Inflammatory macrophage (primary cell): ENCODE measurements at places on chromosomes 3 and 15.
A peak's percentile ranks its signal among the peaks of the same experiment; 100 is the strongest.

GRCh38 chr3:149215515-149215914, 6.1 kb downstream of the CP start:
- no peak for DNase-seq

GRCh38 chr3:57184526-57184925, 15.3 kb downstream of the HESX1 start:
- DNase-seq: no peak

DNA sequence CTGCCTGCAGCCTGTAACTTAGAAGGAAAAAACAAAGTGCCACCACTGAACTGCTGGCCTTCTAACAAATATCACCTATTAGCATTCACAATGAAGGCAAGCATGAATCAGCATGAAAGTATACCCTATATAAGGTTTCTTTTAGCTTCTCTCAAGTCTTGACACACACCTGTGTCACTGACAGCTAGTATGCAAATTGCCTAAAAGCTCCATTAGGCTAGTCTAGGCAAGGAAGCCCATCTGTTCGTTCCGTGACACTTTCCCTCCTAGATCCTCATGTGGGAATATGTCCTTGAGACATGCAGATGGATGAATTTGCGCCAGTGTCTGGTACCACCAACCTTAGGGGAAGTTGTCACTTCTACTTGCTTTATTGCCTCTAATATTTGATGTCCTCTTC, 129.3 kb downstream of the RBMS3 start:
- no peak for DNase-seq

GRCh38 chr3:31124373-31124772, 229.9 kb upstream of the GADL1 start:
- no peak for DNase-seq

DNA sequence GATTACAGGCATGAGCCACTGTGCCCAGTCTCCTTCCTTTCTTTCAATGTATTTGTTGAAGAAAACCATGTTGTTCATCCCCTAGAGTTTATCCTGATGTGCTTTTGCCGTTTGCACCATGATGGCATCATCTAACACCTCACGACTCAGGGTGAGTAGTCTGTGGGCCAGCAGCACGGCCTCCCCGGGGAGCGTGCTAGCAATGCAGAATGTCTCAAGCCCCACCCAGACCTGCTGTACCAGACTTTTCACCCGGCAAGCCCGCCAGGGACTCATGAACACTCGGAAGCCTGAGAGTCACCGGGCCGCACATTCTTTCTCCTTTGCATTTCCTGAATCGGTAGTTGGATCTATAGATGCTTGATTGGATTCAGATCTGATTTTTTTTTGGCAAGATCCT, 64.6 kb downstream of the RPN1 start:
- DNase-seq: no peak

DNA sequence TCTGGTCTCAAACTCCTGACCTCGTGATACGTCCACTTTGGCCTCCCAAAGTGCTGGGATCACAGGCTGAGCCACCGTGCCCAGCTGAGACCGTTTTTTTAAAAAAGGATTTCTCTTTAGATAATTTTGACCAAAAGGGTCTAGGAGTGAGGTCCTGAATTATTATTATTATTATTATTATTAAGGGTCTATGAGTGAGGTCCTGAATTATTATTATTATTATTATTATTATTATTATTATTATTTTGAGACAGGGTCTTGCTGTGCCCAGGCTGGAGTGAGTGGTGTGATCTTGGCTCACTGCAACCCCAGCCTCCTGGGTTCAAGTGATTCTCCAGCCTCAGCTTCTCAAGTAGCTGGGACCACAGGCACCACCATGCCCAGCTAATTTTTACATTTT, 20.6 kb upstream of the ARID3B start:
- DNase-seq: no peak

DNA sequence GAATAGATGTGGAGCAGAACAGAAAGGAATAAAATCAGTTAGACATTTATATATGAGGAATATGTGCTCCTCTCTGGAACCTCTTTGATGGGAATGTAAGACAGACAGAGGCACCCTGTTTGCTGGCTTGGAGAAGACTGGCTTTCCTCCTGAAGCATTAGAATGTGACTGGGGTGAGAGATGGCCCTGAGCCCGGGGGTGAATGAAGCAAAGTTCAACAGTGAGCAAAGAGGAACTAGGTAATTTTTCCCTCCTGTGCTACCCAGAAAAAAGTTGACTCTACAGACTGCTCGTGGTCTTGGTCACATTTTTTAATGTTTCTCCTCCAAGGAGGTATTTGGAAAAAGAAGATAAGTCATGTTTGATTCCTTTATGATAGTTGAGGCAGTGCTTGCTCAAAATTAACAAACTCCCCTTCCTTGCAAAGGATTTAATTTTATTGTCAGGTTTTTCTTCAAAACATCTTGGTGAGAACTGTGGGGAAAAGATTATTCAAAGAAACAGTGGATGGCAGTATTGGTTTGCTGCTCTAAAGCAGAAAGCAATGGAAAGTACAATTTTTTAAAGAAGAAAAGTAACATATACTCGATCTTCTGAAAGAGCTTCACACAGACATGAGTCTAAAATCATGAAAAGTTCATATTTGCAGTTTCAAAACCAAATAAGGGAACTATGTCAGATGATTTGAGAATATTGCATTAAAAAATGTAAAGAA, 370.4 kb upstream of the CDIN1 start:
- no peak for DNase-seq

- DNase-seq: peak; percentile 75
Observed at GRCh38 chr3:101819649-101820206, 29.6 kb upstream of the NFKBIZ start.

GRCh38 chr15:63276342-63277037, 915 bp upstream of the APH1B start:
- no peak for DNase-seq

GRCh38 chr3:30625541-30626438, 19.4 kb downstream of the TGFBR2 start:
- DNase-seq: no peak

GRCh38 chr3:31142139-31142538, 247.7 kb upstream of the GADL1 start:
- no peak for DNase-seq

GRCh38 chr3:29898171-29898965, 617.5 kb downstream of the RBMS3 start:
- DNase-seq: no peak

DNA sequence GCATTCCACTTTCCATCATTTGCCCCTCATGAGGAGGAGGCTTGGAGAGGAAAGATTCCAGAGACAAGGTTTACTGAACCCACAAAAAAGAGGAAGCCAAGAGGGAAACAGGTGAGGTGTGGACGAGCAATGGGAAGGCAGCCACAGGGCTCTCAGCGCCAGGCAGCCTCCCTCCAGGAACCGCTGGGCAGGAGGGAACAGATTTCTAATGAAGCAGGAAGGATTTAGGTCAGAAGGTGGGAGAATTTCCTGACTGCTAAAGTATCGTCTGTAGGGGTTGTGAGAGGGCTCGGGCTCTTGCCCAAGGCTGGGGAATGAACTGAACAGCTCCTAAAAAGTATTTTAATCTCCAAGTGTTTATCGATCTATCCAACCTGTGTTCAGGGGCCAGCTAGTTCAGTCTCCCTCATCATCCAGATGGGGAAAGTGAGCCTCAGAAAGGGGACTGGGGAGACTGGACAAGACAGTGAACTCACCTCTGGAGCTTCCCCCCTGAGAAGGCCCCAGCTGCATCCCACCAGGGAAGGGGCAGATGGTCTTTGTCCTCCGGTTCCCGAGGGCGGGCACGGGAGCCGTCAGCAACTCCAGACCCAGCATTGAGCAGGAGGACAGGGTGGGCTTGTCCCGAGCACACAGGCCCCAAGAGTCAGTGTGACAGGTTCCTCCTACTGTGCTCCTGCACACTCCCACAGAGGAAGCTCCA, 10.5 kb downstream of the LOXL1 start:
- no peak for DNase-seq

DNA sequence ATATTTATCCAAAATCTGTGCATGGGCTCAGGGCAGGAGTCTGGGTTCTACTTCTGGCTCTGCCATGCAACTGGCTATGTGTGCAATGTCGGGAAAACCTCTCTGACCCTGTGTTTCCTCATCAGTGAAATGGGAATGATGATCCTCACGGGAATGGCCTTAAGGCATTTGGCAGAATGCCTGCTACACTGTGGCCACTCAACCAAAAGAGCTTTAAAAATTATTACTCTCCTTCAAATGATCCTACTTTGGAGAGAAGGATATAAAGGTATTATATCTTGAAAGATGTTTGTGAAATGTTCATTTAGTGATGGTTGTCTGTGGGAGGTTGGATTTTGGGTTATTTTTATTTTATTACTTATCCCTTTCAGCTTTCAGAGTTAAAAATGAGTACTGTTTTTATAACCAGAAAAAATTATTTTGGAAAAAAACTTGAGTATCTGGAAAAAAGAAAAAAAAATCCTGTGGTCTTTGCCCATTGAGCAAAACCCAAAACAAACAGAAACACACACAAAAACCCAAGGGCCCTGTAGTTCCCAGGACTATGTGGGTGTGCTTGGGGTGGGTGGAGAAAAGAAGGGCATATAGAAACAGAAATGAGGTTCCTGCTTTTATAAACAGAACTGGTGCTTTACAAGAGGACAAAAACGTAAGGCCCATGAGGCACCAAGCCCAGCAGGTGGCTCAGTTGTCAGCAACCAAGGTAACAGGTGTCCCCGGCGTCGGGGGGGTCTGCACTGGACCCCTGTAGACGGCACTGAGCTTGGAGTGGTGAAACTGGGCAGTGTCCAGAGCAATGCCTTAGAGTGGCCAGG, 22.0 kb downstream of the RGMA start:
- no peak for DNase-seq

DNA sequence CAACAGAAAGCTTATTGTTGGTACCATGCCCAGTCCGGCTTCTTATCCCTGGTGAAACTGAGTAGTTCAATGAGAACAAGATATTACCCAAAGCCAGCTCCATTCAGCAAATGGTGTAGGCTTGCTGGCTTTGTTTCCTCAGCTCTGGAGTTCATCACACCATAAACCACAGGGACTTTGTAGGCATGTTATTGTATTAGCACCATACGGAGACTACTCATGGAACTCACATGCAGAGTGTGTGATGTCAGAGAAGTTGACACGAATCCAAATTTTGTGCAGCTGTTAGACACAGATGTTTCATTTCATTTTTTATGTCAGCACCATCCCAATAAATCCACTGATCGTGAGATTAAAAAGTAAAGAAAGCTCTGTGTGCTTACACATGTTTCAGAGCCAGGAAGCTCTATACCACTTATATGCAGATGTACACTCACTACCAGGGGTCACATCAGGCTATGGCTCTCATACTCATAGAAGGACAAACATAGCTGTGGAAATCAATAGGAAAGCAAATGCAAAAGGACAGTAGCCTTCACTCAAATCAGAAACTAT, 63.4 kb upstream of the LEKR1 start:
- DNase-seq: no peak

DNA sequence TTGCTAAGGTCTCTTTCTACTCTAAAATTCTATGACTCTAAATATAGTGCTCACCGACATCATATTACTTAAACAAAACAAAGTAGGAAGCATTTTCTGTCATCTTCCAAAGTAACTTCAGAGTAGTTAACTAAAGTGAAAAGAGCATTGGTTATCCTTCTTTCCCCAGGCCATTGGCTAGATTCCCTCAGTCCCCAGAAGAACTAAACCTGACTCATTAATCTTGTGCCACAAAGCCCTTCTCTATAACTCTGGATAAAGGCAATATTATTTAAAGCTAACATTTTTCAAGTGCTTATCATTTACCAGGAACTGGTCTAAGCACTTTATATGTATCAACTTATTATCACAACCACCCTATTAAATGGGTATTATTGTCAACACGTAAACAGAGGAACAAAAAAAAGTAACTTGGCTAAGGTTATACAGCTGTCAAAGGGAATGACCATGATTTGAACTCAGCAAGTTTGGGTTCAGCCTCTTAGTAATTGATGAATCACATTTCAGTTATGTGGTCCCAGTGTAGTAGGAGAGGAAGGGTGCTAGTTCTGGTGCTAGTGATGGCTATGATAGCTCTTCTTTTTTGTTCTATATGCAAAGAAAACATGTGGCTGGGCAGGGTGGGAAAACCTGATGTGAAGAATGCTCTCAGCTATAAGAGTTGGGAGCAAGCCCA, 304.9 kb downstream of the FGF12 start:
- no peak for DNase-seq

DNA sequence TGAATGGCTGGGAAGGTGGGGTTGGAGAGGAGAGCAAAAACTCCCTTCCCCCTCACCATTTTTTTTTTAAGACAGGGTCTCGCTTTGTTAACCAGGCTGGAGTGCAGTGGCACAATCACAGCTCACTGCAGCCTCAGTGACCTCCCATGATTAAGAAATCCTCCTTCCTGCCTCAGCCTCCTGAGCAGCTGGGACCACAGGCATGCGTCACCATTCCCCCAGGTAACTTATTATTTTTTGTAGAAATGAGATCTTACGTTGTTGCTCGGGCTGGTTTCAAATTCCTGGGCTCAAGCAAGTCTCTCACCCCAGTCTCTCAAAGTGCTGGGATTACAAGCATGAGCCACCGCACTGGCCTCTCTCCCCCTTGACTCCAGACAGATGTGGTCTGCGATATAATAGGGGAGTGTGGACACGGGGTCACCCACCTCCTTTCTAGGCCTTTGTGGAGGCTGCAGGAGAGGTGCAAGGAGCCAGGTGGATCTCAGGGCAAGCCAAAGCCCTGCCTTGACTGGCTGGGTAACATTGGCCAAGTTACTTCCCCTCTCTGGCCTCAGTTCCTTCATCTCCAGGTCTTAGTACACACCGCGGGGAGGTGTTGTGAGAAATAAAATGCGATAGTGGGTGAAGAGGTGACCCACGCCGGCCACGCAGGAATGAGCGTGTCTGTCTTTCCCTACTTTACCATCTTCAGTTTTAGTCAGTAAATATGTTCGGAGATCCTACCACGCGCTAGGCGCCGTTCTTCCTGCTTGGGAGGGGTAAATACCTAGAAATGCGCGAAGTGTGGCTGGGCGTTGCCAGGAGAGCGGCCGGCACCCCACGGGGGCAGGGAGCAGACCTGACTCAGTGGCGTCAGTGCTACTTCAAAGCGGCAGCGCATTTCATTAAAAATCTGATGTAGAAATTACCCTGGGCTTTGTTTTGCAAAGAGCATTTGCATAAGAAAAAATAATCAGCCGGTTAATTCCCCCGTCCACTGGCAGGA, 20.2 kb upstream of the CORO2B start:
- DNase-seq: no peak

DNA sequence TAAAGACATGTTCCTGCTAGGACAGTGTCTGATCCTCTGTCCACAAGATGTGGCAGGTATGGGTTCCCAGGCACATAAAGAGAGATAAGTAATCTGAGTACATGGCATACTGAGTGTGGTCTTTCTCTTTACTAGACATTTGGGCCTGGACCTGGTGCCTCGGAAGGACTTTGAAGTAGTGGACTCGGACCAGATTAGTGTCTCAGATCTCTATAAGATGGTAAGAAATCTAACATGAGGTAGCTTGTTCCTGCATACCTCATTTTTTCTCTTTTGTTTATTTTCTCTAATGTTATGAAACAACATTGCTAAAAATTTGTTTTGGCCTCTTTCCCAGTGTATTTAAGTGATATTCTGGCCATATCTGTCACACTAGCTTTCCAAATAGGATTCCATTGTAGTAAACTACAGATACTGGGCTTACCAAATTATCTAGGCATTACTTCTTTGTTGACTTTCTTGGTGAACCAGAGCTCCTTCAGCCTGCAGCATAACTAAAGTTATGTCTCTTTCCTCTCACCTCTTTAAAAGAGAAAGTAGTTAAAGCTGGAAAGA, 309.8 kb upstream of the MANF start:
- DNase-seq: no peak
